ENCODE measurements at places on chromosomes 1 and 21.

DNA sequence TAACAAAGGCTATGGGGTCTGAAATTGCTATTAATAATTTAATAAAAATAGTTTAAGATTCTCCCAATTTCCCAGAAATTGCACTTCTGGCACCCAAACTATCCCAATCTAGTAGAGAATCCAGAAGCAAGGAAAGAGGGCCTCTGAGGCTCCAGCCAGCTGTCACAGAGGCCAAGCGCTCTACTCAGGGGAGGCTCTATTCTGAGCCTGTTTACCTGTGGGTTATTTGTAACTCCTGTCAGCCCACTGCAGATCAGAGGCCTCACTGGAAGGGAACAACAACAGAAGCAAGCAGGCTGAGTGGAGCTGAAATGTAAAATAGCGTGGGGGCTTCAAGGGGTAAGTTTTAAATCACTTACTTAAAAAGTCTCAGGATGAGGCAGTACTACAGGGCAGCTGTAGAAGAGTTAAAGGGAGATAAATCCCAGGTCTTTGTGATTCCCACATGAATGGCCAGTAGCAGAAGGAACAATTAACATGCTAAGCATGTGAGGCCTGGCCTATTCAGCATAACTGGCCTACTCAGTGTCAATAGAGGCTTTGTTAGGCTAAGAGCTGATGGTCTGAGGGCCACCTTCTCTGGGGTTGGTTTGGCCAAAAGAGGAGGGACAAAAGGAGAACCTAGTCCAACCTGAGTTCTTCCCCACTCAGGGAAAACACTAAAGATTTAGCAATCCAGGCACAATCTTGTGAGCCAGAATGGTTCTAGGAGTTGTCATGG is 12.8 kb downstream of the ZNF687 start:
- no peak for DNase-seq

- DNase-seq: no peak
Observed at GRCh38 chr1:171258429-171258828, 10.1 kb downstream of the FMO1 start.

GRCh38 chr1:215156232-215156631 is 73.7 kb downstream of the KCNK2 start:
- no peak for DNase-seq

DNA sequence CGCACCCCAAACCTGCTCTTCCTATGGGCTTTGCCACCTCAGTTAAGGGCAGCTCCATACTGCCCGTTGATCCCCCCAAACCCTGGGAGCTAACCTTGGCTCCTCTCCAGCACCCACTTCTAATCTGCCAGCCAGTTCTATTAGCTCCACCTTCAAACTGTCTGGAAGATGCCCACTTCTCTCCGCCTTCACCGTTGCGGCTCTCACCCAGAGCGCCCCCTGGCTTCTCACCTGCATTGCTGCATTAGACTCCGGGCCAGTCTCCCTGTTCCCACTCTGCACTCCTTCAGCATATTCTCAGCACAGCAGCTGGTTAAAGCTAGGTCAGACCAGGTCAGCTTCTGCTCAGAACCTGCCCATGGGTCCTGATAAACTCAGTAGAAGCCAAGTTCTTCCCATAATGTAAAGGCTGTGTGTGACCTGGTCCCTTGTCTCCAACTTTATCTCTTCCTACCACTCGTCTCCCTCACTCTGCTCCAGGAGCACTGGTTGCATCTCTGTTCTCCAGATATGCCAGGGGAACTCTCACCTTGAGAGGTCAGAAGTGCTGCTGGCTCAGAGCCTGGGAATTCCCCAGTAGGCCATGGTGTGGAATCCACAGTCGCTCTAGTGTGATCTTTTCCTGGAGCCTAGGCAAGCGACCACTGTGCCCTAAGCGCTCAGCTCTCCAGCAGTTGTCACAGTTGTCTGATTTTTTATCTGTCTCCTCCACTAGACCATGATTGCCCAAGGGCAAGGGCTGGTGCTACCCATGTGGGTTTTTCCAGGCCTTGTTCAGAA is 150.3 kb downstream of the HMGB4 start:
- no peak for DNase-seq

GRCh38 chr1:96538111-96538641 is 183.4 kb upstream of the PTBP2 start:
- no peak for DNase-seq

DNA sequence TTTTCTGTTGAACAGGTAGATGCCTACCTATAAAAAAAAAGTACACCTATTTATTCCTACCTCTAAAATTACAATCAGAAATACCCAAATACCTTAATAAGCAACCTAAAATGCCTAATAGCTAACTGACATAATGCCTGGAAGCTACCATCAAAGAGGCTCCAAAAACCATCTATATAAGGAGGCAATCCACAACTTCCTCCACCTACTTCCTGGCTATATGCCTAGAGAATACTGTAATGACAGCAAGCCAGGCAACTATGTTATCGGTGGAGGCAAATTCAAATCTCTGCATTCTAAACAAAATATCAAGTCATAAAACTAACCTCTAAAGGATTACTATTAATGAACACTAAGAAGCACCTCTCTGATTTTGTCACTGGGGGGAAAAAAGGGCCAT is 10.1 kb downstream of the ZNF644 start:
- no peak for DNase-seq

DNA sequence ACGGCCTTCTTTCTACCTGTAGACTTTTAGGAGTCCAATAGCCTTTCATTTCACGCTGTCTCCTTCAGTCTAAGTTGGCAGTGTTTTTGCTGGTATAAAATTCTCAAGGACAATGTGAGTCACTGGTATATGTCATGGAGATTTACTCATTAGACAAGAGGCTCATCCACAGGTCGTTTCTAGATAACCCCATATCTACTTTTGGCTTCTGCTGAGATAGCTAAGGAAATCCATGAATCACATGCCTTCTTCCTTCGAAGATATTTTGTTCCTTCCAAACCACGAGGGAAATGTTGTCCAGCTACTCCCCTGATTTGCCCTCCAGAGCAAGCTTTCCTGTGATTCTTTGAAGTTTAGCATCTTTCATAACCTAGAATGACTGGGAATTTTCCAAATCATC is 38.5 kb upstream of the KCNK1 start:
- DNase-seq: no peak

- DNase-seq: no peak
Observed at GRCh38 chr1:107213225-107213624, 72.4 kb downstream of the NTNG1 start.

GRCh38 chr1:30363031-30363430 is 360.4 kb downstream of the MATN1 start:
- no peak for DNase-seq

GRCh38 chr21:42515708-42516502 is 2.3 kb downstream of the SLC37A1 start:
- DNase-seq: no peak
